ENCODE measurements at places on chromosomes 12 and 14.

- DNase-seq: no peak
These were observed 75.6 kb upstream of the RTL1 start for GRCh38 chr14:100979079-100979478.

DNA sequence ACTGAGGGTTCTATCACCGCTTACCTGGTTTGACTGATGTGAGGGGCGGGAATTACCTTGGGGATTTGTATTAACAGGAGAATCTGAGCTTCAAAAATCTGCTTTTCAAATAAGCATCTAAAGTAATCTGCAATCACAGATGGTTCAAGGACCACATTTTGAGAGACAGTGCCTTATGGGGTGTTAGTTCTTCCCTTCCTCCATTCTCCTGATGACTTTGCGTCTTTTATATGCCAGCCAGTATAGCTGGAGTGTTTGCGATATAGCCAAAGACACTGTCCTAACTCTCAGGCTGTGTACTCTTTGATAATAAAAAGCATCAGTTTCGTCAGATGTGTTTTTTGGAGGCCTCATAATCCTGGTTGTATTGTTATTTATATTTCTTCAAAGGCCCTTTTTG lies 39.5 kb downstream of the PPHLN1 start:
- no peak for DNase-seq

DNA sequence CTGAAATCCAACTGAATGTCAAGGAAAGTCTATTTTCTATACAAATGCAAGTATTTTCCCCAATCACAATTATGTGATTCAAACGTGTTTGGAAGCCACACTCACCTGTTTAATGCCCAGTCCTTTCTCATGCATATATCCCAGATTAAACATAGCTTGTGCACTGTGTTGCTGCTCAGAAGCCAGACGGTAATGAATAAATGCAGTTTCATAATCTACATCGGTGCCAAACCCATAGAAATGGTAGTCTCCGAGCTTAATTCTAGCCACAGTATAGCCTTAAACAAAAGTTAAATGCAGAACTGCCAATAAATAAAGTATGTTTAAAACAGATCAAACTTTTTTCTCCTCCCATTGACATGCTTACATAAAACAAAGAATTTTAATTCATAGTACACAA lies 49.5 kb downstream of the SEL1L start:
- DNase-seq: no peak

- no peak for DNase-seq
These were observed 19.6 kb upstream of the LRP1-AS start for GRCh38 chr12:57166971-57167371.

DNA sequence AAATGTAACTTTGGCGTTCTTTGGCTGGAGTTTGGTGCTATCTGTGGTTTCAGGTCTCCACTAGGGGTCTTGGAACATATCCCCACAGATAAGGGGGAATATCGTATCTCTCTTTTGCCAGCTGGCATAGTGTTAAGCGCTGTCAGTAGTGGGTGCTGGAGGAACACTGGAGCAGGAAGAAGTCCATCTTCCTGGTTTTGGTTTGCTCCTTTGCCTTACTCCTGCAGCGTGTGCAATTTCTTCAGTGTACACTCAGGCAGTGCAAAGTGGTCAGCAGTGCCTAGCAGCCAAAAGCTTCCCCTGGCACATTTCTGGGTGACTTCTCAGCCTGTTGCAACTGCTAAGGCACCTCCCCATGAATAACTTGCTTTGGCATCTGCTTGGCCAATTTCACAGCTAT lies 11.7 kb upstream of the RIPK3 start:
- DNase-seq: no peak

- no peak for DNase-seq
These were observed 135.3 kb downstream of the AEBP2 start for GRCh38 chr12:19574601-19575000.

GRCh38 chr12:6828781-6829535 lies 751 bp downstream of the P3H3 start:
- peak; percentile 84 for DNase-seq

- DNase-seq: no peak
These were observed 229.7 kb downstream of the SLC25A21 start for GRCh38 chr14:36942522-36943245.

- DNase-seq: no peak
These were observed 250.8 kb downstream of the SLC6A15 start for GRCh38 chr12:84661786-84662185.

- no peak for DNase-seq
These were observed 56.0 kb downstream of the TTC9 start for GRCh38 chr14:70697701-70698100.

DNA sequence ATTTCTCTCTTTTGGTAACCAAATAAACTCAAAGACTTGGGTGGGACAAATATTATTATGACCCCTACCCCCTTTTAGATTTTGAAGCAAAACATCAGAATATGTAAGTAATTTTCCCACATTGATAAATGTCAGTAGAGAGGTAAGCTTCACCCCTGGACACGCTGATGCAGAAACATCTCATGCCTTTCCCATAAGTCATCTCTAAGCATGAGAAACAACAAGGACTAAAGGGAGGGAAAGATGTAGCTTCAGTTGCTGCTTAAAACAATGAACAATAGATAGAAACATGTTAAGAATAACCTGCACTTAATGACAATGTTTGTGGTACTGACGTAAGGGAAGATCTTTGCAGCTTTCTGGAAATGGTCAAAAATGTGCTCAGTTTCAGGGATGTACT lies 56.3 kb upstream of the SLC8A3 start:
- DNase-seq: no peak

GRCh38 chr12:116302166-116303058 lies 24.9 kb upstream of the MED13L start:
- no peak for DNase-seq

GRCh38 chr12:53044052-53044581 lies 5.7 kb upstream of the TNS2 start:
- DNase-seq: no peak

GRCh38 chr12:22372277-22372837 lies 37.9 kb upstream of the ST8SIA1 start:
- no peak for DNase-seq

GRCh38 chr14:102490456-102490855 lies 19.1 kb downstream of the ANKRD9 start:
- DNase-seq: no peak

GRCh38 chr14:83196236-83196635 lies 1662.6 kb upstream of the SEL1L start:
- no peak for DNase-seq

DNA sequence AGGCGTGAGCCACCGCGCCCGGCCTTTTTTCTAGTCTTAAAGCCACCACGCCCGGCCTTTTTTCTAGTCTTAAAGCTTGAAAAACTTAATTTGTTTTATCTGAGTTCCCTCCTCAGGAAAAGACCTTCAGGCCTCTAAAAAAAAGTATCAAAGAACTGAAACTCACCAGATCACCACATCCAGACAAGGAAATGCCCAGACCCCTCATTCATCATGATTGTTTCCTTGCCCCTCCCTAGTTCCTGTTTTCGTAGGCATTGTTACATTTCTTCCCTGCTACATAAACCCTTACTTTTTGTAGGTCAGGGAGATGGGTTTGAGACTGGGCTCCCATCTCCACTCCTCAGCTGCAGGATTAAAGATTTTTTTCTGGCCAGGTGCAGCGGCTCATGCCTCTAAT lies 21.1 kb upstream of the VWF start:
- no peak for DNase-seq

- no peak for DNase-seq
These were observed 199.6 kb upstream of the TMEM260 start for GRCh38 chr14:56379956-56380355.

DNA sequence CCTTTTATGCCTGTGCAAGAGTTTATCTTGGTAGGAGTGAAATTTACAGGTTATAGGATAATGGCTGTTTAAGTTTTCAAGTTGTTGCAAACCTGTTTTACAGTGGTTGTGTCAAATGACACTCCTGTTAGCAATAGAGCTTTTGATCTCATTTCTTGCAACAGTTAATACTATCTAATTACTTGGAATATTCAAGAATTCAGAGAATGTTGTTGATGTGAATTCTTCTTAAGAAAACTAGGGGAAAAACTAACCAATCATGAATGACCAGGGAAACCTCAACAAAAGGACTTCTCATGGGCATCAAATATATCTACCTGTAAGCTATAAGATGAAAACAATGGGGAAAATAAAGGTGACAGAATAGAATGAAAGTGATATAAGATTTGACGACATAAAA lies 85.0 kb downstream of the IPO8 start:
- no peak for DNase-seq

DNA sequence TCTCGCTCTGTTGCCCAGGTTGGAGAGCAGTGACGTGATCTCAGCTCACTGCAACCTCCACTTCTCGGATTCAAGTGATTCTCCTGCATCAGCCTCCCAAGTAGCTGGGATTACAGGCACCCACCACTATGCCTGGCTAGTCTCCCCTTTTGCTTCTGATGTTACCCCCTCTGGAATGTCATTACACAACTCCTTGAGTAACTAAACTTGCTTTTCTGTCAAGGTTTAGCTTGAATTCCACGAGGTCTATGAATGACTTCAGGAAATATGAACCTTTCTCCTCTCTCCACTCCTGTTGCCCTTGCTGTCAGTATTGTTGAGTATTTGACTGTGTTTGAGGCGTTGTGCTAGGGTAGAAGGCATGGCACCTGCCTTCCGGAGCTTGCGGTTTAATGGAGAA lies 16.8 kb upstream of the RTRAF start:
- DNase-seq: no peak

- no peak for DNase-seq
These were observed 42.5 kb downstream of the SLC2A13 start for GRCh38 chr12:40063414-40063813.

DNA sequence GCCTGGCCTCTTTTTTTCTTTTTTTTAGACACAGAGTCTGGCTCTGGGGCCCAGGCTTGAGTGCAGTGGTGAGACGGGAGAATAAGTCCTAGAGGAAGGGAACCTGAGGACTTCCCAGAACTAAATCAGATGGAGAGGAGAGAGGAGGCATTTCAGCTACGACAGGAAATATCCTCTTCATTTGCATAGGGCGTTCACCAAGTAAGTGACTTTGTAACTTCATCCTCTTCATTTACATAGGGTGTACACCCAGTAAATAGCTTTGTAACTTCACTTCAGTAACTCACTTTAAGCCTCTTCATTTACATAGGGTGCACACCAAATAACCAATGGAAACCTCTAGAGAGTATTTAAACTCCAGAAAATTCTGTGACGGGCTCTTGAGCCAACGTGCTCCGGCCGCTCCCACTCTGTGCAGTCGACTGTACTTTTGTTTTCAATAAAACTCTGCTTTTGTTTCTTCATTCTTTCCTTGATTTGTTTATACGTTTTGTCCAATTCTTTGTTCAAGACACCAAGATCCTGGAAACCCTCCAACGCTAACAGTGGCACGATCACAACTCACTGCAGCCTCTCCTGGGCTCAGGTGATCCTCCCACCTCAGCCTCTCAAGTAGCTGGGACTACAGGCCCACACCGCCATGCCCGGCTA lies 21.4 kb upstream of the ANKRD9 start:
- no peak for DNase-seq

GRCh38 chr12:71950819-71951218 lies 12.2 kb downstream of the TPH2 start:
- DNase-seq: no peak

- no peak for DNase-seq
These were observed 19.5 kb upstream of the LRRC10 start for GRCh38 chr12:69630191-69630590.

DNA sequence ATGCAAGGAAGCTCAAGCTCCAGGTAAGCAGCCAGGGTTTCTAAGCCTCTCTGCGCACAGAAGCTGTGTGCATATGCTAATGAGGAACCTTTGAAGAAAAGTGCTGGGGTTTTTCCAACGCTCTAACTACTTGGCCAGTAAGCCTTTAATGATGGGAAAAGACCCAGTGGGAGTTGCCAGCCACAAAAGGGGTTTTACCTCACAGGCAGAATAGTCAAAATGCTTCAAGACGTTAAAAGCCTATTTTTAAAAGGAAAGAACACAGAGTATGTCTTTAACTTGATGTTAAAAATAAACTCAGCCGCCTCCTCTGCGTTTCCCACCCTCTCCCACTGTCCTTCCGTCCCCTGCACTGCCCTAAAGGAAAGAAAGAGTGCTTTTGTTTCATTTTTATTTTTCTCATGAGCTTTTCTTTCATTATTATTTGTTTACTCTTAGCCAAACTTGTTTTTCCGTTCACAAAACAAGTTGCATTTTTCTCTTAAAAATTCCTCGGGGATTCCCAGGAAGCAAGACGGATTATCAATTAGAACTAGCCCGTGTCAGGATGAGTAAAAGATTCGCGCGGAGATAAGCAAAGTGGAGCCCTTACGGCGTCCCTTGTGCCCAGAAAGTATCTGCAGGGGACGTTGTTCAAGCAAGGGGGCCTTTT lies 209.8 kb upstream of the NUDT4 start:
- no peak for DNase-seq

- DNase-seq: no peak
These were observed 66.9 kb downstream of the C12orf56 start for GRCh38 chr12:64323476-64324225.

DNA sequence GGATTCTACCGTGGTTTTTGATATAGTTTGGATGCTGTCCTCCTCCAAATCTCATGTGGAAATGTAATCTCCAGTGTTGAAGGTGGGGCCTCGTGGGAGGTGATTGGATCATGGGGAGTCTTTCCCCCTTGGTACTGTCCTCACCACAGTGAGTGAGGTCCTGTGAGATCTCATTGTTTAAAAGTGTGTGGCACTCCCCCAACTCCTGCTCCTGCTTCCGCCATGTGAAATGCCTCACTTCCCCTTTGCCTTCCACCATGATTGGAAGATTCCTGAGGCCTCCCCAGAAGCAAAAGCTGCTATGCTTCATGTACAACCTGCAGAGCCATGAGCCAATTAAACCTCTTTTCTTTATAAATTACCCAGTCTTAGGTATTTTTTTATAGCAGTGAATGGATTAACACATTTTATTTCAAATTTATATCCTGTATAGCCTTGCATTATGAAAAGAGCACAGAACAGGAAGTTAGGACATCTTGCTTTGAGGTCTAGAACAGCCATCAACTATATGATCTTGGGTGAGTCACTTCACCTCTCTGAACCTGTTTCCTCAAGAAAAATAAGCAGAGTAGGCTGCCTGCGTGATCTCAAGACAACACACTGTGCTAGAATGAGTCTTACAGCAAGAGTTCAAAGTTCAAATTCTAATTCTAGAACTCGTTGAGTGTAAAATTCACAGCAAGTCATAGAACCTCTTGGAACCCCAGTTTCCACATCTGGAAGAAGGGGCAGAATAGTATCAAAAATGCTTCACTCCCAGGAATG lies 160.9 kb upstream of the EEA1 start:
- DNase-seq: no peak

- DNase-seq: no peak
These were observed 340.2 kb downstream of the MED13L start for GRCh38 chr12:115936997-115937916.

DNA sequence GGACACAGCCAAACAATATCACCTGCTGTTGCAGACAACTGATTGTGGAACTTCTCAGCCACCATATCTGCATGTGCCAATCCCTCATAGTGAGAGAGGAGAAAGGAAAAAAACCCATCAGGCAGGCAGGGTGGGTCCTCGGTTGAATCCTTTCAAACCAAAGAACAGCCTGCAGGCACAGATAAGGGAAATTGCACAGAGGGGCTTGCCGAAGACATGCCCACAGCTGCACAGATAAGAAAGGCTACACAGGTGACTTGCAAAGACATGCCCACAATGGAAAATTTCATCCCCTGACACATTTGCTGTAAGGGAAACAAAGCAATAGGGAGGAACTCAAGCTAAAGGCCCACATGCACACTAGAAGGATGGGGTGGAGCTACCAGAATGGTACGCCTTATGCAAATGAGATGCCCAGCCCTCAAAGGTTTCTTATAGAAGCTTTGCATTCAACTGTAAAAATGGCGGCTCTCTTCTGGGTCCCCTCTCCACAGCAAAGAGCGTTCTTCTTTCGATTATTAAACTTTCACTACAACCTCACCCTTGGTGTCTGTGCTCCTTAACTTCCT lies 170.0 kb upstream of the TMPO start:
- DNase-seq: no peak
